Activated CD4-positive, alpha-beta memory T cell treated with anti-CD3 and anti-CD28 coated beads for 36 hours (primary cell): ENCODE measurements at places on chromosomes 4 and X. TPM values are rescaled to one million over a fixed set of nuclear protein-coding genes. Genes with fewer than 3 reads are reported as not detected.

Gene VCX3B
- not detected for total RNA-seq

Gene FGB
- not detected for total RNA-seq

Gene PCDH10
- total RNA-seq: not detected

Gene IL21
- 67.0 TPM for total RNA-seq
